ENCODE measurements at places on chromosomes 2 and 18. TPM values are rescaled to one million over a fixed set of nuclear protein-coding genes. Genes with fewer than 3 reads are reported as not detected.

- no peak for DNase-seq
Measured at GRCh38 chr2:64469261-64469660, 15.3 kb downstream of the LGALSL start.

GRCh38 chr18:44758861-44759631 is 78.4 kb downstream of the SETBP1 start:
- DNase-seq = no peak

GRCh38 chr2:39679805-39680204 is 14.1 kb downstream of the TMEM178A start:
- no peak for DNase-seq

GRCh38 chr2:134258684-134259388 is 5.0 kb downstream of the MGAT5 start:
- peak; percentile 79 for DNase-seq

DNA sequence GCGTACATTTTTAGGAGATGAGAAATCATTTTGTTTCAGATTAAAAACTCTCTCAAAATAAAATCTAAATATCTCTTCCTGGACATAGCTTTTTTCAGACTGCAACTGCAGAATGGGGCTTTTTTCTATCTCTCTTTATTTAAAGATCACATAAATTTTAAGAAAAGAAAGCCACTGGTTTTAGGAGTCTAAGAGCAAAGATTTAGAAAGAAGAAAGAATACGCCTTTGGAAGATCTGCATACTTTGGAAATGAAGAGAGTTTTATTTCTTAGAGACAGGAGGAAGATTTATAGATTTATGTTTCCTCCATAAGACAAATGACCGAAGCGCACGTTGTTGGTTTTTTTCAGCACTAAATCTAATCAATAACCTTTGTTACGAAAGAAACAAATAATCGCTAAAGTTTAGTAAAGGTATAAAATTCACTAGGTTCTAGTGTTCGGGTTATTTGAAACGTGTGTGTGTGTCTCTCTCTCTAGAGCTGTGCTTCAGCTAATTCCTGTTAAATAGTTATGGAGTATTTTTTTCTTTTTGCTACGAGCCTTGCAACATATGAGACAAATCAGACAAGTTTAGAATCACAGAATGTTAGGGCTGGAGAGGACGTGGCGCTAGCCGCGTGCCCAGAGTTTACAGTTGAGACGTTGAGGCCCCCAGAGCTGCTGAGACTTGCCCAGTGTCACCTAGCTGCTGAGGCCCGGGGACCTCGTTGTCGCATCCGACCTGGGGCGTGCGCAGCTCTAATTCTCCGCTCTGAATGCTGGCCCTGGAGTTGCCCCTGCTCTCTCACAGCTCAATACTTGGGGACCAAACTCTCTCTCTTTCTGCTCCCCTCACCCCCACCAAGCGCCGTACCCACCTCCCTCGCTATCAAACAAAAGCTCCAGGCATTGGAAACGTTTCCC is 69.9 kb downstream of the CTAGE1 start:
- peak; percentile 17 for DNase-seq

- no peak for DNase-seq
Measured at GRCh38 chr2:197113275-197113711, 186.8 kb upstream of the PGAP1 start.

GRCh38 chr2:105773568-105773967 is 28.9 kb downstream of the NCK2 start:
- DNase-seq = no peak

DNA sequence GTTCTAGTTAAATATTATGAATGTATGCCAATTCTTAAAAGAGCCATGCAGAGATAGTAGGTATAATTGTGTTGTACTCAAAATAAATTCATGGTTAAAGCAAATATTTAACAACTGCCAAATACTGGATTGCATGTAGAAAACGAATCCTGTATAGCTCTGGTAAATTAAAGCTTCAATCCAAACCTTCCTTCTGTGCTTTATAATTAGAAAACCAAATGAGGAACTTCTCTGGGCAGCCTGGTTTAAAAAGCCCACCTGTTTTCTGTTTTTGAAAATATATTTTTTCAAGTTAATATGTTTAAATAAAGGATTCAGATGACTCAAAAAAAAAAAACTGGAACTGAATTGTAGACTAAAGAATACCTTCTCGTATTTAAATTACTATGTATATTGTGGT is 48.3 kb upstream of the ITGA4 start:
- no peak for DNase-seq

GRCh38 chr2:8590938-8591337 is 90.9 kb upstream of the ID2 start:
- no peak for DNase-seq

- DNase-seq = no peak
Measured at GRCh38 chr2:51990684-51991083, 958.8 kb upstream of the NRXN1 start.

GRCh38 chr2:1162768-1163584 is 212.3 kb downstream of the SNTG2 start:
- peak; percentile 35 for DNase-seq

The ABCG5 gene
- not detected for polyA plus RNA-seq

The DOCK10 gene
- 47.8 TPM for polyA plus RNA-seq

The ZNF385B gene
- not detected for polyA plus RNA-seq

The ANKRD53 gene
- not detected for polyA plus RNA-seq

The LHCGR gene
- not detected for polyA plus RNA-seq

The MYL1 gene
- not detected for polyA plus RNA-seq
